ENCODE measurements at places on chromosomes 1 and 21. TPM values are rescaled to one million over a fixed set of nuclear protein-coding genes. Genes with fewer than 3 reads are reported as not detected.

Gene KLF17
- 0.68 TPM for total RNA-seq

Gene LAMB3
- 0.16 TPM for total RNA-seq

Gene EPHA2
- total RNA-seq, result 5.0 TPM

Gene GNAT2
- total RNA-seq, result not detected

Gene ITLN1
- total RNA-seq, result not detected

Gene AK5
- 1.5 TPM for total RNA-seq

Gene IL24
- not detected for total RNA-seq

Gene SHE
- 8.0 TPM for total RNA-seq

Gene ESPN
- not detected for total RNA-seq

Gene CNIH3
- total RNA-seq, result 2.5 TPM

Gene OR10J1
- total RNA-seq, result not detected

Gene TMPRSS3
- total RNA-seq, result not detected

Gene B3GALT2
- 4.9 TPM for total RNA-seq

Gene RBM8A
- 97.9 TPM for total RNA-seq

GRCh38 chr1:55337801-55338447 is 122.8 kb upstream of the USP24 start:
- H3K27me3 ChIP-seq, result no peaks in the 10 kb centered on the region
- DNase-seq, result no peak
- H3K4me3 ChIP-seq, result no peak overlapping the region
- no peak overlapping the region for H3K27ac ChIP-seq
- no peaks in the 10 kb centered on the region for H3K36me3 ChIP-seq

DNA sequence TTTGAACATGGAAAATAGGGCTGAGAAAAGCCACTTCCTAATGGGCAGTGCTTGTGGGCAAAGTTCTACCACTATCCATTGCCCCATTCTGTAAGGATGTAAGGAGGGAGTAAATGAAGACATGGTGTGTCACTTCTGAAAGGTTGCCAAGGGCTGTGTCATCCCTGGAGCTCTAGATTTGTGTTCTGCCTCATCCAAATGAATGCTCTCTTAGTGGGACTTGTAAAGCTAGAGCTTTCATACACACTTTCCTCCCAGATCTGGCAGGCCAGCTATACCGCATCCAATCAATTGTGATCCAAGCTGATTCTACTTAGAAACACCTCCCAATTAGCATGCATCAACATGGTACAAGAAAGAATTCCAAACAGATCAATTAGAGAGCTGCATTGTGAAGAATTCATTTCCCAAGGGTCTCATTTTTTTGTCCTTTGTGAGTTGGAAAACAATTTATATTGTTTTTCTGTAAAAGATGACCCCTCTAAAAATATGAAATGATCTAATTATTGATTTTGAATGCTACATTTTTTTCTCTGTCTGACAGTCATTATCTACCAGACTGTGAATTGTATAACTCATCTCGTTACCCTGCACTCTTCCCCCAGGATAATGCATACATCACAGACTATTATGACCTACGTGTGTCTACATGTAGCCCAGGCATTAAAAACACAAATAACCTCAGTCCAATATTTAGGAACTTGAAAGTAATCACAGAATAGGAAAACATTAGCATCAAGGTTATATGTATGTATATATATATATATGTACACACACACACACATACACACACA is 117.1 kb upstream of the DUSP10 start:
- no peaks in the 10 kb centered on the region for H3K36me3 ChIP-seq
- H3K27ac ChIP-seq, result no peak overlapping the region
- H3K27me3 ChIP-seq, result no peaks in the 10 kb centered on the region

DNA sequence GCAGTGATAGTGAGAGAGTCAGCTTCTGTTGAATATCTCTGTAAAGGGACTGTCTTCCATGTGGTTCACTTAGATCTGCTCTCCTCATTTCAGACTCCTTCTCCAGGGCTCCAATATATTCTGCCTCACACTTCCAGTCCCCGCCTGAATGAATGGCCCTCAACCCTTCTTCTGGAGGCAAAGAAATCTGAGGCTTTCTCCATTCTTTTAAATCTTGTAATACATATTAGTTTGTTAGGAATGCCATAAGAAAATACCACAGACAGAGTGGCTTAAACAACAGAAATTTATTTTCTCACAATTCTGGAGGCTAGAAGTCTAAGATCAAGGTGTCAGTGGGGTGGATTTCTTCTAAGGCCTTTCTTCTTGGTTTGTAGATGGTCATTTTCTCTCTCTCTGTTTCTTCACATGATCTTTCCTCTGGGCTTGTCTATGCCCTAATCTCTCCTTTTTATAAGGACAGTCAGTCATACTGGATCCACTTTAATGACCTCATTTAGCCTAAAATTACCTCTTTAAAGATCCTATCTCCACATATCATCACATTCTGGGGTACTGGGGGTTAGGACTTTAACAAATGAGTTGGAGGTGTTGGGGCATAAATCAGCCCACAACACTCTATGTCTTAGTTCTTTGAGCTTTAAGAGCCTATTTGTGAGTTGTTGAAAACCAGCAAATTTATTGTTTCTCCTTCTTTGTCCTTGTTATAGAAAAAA is 128.5 kb upstream of the KCNK2 start:
- no peak overlapping the region for H3K27ac ChIP-seq
- no peak for DNase-seq
- no peaks in the 10 kb centered on the region for H3K27me3 ChIP-seq
- H3K4me1 ChIP-seq, result no peaks in the 10 kb centered on the region
- no peak overlapping the region for H3K4me3 ChIP-seq

- DNase-seq, result no peak
- H3K36me3 ChIP-seq, result no peaks in the 10 kb centered on the region
- peak overlapping the region; percentile 38 for H3K27ac ChIP-seq
- H3K4me1 ChIP-seq, result peaks cover 52% of the 10 kb centered on the region
- no peaks in the 10 kb centered on the region for H3K27me3 ChIP-seq
These were observed 53.8 kb downstream of the ROR1 start for GRCh38 chr1:63827411-63828321.

- no peaks in the 10 kb centered on the region for H3K4me1 ChIP-seq
- H3K4me3 ChIP-seq, result no peak overlapping the region
- H3K27ac ChIP-seq, result peak overlapping the region; percentile 94
- H3K36me3 ChIP-seq, result no peaks in the 10 kb centered on the region
- peak; percentile 83 for DNase-seq
These were observed 1.6 kb upstream of the ENO1 start for GRCh38 chr1:8879922-8880676.

DNA sequence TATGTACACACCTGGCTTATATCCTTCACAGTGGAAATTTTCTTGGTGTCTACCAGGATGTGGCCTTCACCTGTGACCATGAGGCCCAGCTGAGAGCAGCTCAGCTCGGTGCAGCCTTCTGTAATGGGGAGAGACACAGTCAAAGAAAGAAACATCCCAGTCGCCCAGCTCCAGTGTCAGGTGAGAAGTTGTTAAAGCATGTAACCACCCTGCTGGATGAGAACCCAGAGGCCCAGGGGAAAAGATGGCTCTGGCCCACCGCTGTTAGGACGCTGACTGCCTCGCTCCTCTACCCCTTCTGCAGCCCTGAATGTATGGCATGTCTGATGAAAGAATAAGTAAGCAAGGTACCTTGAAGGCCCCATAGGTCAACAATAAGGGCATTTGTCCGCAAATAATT is 52.7 kb downstream of the SCCPDH start:
- H3K27me3 ChIP-seq, result no peaks in the 10 kb centered on the region
- no peaks in the 10 kb centered on the region for H3K4me1 ChIP-seq
- H3K4me3 ChIP-seq, result no peak overlapping the region
- H3K36me3 ChIP-seq, result peaks cover 6% of the 10 kb centered on the region

DNA sequence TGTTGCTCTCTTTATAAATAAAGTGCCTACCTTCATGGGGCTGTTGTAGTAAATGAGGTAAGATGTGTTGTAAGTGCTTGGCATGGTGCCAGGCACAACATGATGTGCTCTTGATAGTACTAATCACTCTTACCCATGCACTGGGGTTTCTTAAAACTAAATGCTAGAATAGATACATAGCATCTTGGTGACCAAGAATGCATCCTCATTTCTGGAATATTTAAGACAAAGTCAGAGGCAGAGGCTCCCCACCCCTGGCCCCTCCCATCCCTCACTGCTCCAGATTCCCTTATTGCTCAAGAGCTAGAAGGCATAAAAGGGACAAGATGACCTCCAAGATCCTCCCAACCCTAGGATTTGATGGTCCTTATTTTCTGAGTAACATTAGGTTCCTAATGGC is 61.3 kb downstream of the GLUL start:
- no peaks in the 10 kb centered on the region for H3K36me3 ChIP-seq
- H3K27me3 ChIP-seq, result no peaks in the 10 kb centered on the region
- DNase-seq, result peak; percentile 70
- no peaks in the 10 kb centered on the region for H3K4me1 ChIP-seq
- no peak overlapping the region for H3K4me3 ChIP-seq

DNA sequence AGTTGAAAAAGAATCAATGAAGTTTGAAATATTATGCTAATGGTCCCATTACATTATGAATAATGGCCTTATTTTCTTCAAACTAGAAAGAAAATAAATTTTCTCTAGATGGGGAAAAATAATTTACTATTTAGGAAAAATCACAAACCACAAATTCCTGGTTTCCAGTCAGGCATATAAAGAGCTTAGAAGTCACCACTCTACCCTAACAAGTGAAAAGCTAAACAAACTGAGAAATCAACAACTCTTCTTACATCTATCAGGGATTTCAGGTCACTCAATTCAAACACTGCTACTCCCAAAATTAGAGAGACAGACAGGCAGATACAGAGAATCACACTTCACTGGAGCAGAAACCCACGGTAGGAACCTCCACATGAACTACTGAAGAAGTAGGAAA is 82.1 kb upstream of the LRRC7 start:
- no peaks in the 10 kb centered on the region for H3K36me3 ChIP-seq
- H3K4me1 ChIP-seq, result no peaks in the 10 kb centered on the region
- DNase-seq, result no peak
- H3K4me3 ChIP-seq, result no peak overlapping the region
- no peak overlapping the region for H3K27ac ChIP-seq
- H3K27me3 ChIP-seq, result no peaks in the 10 kb centered on the region

DNA sequence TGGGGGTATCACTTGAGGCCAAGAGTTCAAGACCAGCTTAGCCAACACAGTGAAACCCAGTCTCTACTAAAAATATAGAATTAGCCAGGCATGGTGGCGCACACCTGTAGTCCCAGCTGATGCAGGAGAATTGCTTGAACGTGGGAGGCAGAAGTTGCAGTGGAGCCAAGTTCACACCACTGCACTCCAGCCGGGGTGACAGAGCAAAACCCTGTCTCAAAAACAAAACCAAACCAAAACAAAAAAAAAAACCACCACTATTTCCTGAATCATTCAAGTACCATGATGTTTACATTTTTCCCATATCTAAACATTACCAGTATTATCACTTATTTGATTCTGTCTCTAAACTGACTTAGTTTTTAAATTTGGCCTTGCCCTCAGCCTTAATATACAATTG is 29.5 kb downstream of the TUT4 start:
- H3K36me3 ChIP-seq, result no peaks in the 10 kb centered on the region
- H3K27ac ChIP-seq, result no peak overlapping the region
- H3K4me3 ChIP-seq, result no peak overlapping the region
- DNase-seq, result no peak

DNA sequence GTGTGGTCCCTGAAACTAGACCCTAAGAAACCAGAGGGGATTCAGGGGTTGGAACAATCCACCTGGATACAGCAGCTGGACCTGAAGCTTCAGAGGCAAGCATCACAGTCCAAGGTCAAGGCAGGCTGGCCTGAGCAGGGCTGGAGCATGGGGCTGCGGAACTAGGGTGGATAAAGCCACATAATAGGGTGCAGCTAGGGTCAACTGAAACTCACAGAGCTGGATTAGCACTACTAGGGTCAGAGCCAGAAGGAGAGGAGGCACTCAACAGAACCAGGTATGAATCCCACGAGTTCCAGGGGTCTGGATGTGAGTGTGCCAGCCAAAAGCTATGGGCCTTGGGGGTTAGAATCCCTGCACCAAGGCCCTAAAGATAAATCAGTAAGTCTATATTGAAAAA is 231.0 kb upstream of the KIAA0040 start:
- no peak overlapping the region for H3K4me3 ChIP-seq
- DNase-seq, result no peak
- no peaks in the 10 kb centered on the region for H3K36me3 ChIP-seq
- no peaks in the 10 kb centered on the region for H3K27me3 ChIP-seq

DNA sequence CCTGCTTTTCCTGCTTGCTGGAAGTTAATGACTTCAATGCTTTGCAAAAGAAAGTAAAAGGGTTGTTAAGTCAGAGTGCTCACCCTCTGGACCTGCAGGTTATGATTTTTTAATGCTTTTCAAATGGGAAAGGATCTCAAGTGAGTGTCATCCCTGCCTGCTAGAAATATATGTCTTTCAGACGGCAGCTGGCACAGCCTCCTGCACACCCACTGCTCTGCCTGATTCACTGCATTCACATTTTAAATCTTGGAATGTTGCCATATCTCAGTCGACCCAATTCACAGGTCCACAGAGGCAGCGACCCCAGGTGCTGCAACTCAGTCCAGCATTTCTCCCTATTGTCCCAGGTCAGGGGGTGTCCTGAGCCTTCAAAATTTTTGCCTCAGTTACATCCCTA is 10.7 kb downstream of the DUSP23 start:
- no peaks in the 10 kb centered on the region for H3K27me3 ChIP-seq
- no peaks in the 10 kb centered on the region for H3K4me1 ChIP-seq
- no peak for DNase-seq
- H3K27ac ChIP-seq, result no peak overlapping the region
- H3K4me3 ChIP-seq, result no peak overlapping the region

GRCh38 chr1:77583483-77583882 is 99.0 kb downstream of the ZZZ3 start:
- H3K27ac ChIP-seq, result no peak overlapping the region
- H3K27me3 ChIP-seq, result no peaks in the 10 kb centered on the region
- H3K4me3 ChIP-seq, result no peak overlapping the region
- H3K4me1 ChIP-seq, result no peaks in the 10 kb centered on the region
- no peaks in the 10 kb centered on the region for H3K36me3 ChIP-seq
- no peak for DNase-seq

GRCh38 chr1:160400646-160401486 is 502 bp downstream of the VANGL2 start:
- H3K27ac ChIP-seq, result peak overlapping the region; percentile 65
- no peaks in the 10 kb centered on the region for H3K27me3 ChIP-seq
- no peaks in the 10 kb centered on the region for H3K36me3 ChIP-seq
- no peak for DNase-seq
- peak overlapping the region; percentile 72 for H3K4me3 ChIP-seq
- no peaks in the 10 kb centered on the region for H3K4me1 ChIP-seq

GRCh38 chr1:182725259-182726255 is 41.2 kb upstream of the RGS8 start:
- H3K4me1 ChIP-seq, result no peaks in the 10 kb centered on the region
- no peaks in the 10 kb centered on the region for H3K27me3 ChIP-seq
- DNase-seq, result peak; percentile 66
- H3K36me3 ChIP-seq, result no peaks in the 10 kb centered on the region
- no peak overlapping the region for H3K4me3 ChIP-seq
- peak overlapping the region; percentile 2 for H3K27ac ChIP-seq

- H3K36me3 ChIP-seq, result no peaks in the 10 kb centered on the region
- H3K4me3 ChIP-seq, result no peak overlapping the region
- DNase-seq, result no peak
- no peaks in the 10 kb centered on the region for H3K27me3 ChIP-seq
These were observed 15.1 kb downstream of the AIDA start for GRCh38 chr1:222697203-222697602.
